ENCODE measurements at places on chromosomes 2 and 18.

GRCh38 chr18:39406941-39407340 is 1841.3 kb upstream of the CELF4 start:
- DNase-seq: no peak

GRCh38 chr2:28631514-28632206 is 120.0 kb upstream of the PPP1CB start:
- peak; percentile 35 for DNase-seq

DNA sequence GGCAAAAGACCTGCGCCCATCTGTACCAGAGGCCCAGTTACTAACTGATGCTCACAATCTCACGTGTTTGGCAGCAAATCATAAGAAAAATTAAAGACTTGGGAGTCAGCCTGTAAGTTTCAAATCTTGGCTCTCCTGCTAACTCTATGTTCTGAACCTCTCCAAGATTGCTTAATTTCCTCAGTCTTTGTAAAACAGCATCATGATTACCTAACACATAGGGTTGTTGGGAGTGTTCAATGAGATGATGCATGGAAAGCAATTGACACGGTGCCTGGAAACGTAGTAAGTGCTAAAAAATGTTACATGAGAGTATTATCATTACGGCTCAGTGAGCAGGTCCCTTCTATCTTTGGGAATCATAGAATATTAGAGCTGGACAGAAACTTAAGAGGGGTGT is 497.6 kb upstream of the TCF4 start:
- DNase-seq: no peak

DNA sequence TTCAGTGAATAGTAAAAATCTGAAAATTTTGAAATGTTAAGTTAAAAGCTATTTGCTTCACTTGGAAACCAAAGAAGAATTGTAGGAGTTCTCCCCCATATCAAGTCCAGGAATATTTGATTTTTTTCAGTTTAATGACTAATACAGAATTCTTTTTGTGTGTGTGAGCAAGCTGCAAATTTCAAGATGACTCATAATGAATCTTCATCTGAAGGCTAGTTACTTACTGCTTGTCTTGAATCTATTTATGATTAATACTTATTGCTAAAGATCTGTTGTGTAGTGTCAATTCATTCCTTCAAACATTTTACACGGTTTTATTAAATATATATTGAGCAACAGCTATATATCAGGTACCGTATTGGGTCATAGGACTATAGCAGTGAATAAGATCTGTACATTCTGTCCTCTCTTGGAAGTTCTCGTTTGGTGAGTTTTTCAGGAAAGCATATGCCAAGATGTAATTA is 47.8 kb upstream of the CAVIN2 start:
- DNase-seq: no peak

DNA sequence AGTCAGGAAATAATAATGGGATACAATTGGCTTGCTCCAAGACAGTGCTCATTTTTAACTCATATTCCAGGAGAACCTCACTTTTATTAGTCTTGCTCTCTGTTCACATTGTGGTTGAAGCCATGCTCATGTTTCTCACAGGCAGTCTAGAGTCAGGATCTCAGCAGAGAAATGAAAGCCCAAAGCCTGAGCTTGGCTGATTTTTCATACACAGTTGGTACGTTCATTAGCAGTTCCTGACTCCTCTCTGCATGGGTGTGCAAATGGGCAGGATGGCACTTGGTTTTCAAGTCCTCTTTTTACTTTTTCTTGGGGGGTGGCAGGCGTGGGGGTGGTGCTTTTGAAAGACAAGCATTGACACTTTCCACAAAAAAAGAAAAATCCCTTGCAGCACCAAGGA is 56.0 kb upstream of the KLF7 start:
- DNase-seq: no peak

- peak; percentile 77 for DNase-seq
These were observed 106.6 kb downstream of the MAP4K4 start for GRCh38 chr2:101803945-101804696.

- DNase-seq: no peak
These were observed 87.8 kb downstream of the LRATD1 start for GRCh38 chr2:14720319-14720718.

- DNase-seq: no peak
These were observed 28.7 kb downstream of the GAD1 start for GRCh38 chr2:170845343-170845742.

GRCh38 chr18:27695503-27695902 is 481.4 kb downstream of the CDH2 start:
- DNase-seq: no peak

- DNase-seq: no peak
These were observed 70.5 kb downstream of the ZNF236 start for GRCh38 chr18:76892832-76893231.

DNA sequence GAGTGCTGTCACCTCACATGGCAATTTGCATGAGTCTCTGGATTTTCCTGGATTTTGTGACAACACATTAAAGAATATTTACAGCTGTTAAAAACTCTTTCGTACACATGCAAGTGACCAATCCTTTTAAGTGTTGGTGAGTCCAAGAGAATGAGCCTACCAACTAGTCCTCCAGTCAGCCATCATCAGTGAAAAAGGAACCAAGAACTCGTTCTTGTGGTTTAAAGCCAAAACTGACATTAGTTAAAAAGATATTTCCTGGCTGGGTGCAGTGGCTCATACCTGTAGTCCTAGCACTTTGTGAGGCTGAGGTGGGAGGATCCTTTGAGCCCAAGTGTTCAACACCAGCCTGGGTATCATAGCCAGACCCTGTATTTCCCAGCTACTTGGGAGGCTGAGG is 215.4 kb upstream of the ITGA4 start:
- no peak for DNase-seq

DNA sequence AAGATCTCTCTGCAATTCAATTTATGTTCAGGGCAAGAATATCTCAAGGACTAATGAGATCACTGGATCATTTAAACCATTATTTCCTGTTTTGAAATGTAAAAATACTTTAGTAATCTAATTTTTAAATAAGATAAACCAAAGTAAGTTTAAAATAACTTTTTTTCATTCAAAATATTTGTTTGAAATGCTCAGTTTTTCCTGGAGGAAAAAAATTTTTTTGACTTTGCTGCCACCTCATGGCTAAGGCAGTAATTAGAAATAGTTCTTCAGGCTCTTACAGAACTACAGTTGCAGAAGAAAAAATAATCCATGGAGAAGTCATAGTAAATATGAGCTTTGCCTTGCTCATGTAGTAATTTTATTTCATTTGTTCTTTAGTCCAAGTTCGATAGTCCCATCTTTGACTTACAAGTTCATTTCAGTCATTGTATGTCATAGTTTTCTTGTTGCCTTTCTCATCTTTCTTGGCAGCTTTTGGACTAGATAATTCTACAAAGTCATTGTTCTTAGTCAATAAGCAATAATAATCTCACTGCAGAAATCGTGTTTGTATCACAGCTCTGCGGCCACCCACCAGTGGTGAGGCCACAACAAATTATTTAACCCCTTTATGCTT is 127.4 kb downstream of the DPP4 start:
- no peak for DNase-seq

DNA sequence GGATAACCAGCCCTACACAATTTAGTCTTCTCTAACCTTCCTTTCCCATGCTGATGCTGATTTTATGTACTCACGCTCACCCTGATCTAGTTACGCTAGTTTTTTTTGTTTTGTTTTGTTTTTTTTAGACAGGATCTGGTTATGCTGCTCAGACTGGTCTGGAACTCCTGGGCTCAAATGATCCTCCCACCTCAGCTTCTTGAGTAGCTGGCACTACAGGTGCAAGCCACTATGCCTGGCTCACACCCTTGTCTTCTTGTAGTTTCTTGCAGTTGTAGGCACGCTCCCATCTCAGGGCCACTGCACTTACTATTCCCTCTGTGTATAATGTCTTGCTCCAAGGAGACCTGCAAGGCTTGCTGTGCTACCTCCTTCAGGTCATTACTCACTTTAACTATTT is 6.2 kb downstream of the PELI1 start:
- no peak for DNase-seq

DNA sequence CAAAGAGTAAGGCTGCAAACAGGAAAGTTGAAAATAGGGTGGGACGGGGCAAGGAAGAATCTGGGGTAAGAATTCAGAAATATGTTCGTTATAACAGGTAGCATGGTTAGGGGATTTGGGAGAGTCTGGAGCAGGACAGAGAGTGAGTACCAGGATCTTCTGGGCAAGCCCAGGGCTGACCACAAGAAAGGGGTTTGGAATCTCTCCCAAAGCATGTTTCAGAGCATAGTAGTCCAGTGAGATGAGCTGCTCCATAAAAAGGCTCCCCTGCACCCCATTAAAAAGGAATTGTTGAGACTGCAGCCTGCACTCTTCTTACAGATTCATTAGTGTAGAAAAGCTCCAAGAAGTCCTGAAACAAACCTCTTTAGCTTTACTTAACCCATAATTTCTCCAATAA is 291.1 kb downstream of the MTX2 start:
- no peak for DNase-seq

DNA sequence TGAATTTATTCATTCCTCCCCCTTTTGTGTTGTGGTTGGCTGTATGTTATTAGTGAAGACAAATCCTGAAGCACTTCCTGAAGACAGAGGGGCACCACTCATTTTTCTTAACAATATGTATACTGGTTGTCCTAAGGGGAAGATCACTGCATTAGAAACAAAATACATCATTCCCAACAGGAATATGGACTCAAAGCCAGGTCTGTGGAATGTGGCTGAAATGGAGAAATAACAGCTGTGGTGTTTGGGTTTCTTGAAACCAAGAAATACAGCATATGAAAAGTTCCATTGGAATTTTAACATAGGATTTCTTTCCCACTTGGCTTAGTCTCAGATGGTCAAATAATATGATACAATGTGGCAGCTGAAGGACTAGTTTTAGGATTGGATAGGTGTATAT is 267.6 kb downstream of the KCNE4 start:
- DNase-seq: no peak

- DNase-seq: no peak
These were observed 219.0 kb downstream of the MYO3B start for GRCh38 chr2:170396799-170397459.

DNA sequence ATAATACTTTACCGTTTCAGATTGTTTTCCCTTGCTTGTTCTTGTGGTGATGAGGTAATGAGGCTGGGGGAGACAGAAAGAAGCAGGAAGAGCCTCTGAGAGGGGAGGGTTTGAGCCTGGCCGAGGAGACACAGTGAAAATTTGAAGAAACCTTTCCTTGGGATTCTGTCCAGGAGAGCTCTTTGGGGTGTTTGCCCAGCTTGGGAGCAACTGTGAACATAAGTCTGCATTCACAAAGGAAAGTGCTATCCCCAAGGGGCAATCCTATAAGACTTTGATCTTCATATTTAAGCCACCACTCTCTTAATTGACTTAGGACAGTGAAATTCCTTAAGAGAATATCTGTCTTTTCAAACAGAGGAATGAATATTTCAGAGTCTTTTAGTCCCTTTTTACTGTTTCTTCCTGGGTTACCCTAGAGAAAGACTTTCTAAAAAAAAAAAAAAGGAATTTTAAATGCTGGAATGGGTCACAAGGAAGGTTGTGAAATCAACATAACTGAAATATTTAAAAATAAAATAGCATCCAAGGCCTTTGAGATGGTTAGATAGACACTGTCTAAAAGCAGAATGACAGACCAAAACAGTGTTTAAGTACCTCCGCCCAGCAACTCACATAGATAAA is 52.5 kb upstream of the STAM2 start:
- DNase-seq: no peak

DNA sequence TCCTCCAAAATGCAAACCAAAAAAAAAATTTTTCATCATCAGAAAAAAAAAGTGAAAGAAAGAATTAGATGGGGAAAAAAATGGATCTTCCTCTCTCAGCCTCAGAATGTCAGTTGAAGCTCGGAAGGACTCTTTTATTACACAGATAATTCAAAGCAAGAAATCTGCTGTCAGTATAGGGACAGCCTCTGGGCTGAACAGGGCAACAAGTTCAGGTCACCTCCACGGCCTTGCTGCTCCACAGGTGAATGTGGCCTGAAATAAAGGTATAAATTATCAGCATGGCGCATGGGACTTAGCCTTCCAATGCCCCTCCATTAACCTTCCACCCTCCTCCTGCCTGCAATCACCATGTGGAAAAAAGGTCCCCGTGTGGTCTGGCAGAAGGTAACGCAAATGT is 316.8 kb upstream of the POU3F3 start:
- no peak for DNase-seq

GRCh38 chr18:2536493-2536892 is 34.8 kb downstream of the METTL4 start:
- DNase-seq: no peak

DNA sequence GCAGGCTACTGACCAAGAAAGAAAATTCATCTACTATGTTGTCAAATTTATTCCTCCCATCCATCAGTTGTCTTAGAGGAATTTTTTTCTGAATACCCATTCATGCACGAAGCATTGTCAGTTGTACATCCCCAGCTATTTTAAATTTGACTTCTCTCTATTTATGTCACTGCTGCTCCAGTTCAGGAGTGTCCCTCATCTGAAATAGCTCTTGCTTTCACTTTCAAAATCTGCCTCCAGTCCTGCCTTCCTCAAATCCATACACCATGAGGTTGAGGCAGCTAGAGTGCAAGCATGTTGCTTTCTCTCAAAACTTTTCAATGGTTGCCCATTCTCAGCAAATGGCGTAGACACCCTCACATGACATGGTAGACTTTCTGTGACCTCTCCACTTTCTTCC is 335.4 kb upstream of the CDH2 start:
- DNase-seq: no peak

- no peak for DNase-seq
These were observed 19.8 kb downstream of the CCDC68 start for GRCh38 chr18:54939361-54939917.

GRCh38 chr18:770583-770961 is 41.5 kb downstream of the YES1 start:
- peak; percentile 86 for DNase-seq

GRCh38 chr2:43460174-43460546 is 135.7 kb downstream of the THADA start:
- DNase-seq: no peak

GRCh38 chr2:38013158-38013752 is 62.7 kb downstream of the CYP1B1 start:
- no peak for DNase-seq

DNA sequence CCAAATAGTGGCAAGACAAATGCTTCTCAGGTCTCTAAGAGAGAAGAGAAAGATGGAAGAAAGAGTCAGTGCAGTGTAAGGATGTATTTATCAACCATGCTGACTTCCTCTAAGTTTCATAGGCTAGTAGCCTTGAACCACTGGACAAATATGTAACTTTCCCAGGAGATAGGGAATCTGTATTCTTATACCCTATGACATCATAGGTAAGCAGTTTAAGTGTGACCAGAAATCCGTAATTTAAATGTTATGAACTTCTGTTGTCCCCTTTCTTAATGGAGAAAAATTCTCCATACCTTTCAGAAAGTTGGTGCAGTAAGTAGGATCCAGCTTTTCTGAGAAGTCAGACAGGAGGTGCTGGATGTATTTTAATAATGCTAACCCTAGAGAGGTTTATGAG is 256.2 kb downstream of the LNPK start:
- no peak for DNase-seq
